Activated T-helper 2 cell treated with anti-CD3 and anti-CD28 coated beads, Interferon-gamma antibody, Interleukin-2, Interleukin-4, amounts not matched to agents 10 μg/mL and 5 μg/mL and 100 μg/mL, durations not matched to agents 14 hours and 24 hours and 36 hours (primary cell): ENCODE measurements at places on chromosomes 1 and 21.

DNA sequence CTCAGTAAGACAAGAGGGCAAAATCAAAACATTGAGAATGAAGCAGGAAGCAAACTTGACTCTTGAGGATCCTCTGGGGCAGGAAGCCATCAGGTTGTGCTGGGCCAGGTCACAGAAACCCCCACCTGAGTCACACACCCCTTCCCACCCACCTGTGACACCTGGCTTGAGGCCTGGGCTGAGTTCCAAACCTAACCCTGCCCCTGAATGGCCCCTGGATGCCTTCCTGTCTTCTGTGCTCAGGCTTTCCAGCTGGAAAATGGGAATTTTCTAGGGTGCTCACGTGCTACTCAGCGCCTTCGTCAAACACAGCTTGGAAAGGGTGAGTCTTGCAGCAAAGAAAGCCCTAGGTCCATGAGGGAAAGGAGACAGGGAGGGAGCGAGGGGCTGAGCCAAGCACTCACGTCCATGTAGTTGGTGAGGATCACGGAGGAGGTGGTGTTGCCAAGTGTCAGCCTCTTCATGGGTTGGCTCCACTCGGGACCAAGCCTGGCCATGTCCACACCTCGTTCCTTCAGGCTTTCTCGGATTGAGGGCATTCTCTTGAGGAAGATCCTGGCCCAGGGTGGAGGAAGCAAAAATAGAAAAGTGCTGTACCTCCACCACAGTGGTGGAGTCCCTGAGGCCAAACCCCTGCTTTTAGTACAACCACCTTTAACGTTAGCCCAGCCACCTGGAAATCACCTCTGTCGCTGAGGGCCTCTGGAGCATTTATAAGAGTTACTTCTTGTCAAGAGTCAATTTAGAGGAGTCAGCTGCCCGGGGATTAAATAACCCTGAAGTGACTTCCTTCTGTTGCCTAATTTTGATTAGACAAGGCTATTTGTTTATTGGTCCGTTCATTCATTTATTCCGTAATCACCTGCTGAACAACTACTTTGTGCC is 4.3 kb downstream of the REN start:
- DNase-seq, result no peak

- DNase-seq, result no peak
These were observed 50.0 kb downstream of the KIAA0319L start for GRCh38 chr1:35506960-35507912.

- DNase-seq, result no peak
These were observed 995 bp downstream of the COLGALT2 start for GRCh38 chr1:184036517-184036949.

- no peak for DNase-seq
These were observed 131.9 kb upstream of the C1orf105 start for GRCh38 chr1:172288581-172288980.

GRCh38 chr1:15994590-15995351 is 9.3 kb upstream of the SRARP start:
- DNase-seq, result peak; percentile 20
